AG09309 (cell line): ENCODE measurements at places on chromosomes 7 and 10.

GRCh38 chr10:80413271-80413996 is 5.1 kb downstream of the PRXL2A start:
- no peak for DNase-seq

- no peak for DNase-seq
Measured at GRCh38 chr10:116688241-116688711, 54.1 kb downstream of the HSPA12A start.

GRCh38 chr7:27389496-27389895 is 146.9 kb downstream of the EVX1 start:
- DNase-seq: no peak

GRCh38 chr10:110498087-110498981 is 627 bp downstream of the DUSP5 start:
- DNase-seq: no peak

DNA sequence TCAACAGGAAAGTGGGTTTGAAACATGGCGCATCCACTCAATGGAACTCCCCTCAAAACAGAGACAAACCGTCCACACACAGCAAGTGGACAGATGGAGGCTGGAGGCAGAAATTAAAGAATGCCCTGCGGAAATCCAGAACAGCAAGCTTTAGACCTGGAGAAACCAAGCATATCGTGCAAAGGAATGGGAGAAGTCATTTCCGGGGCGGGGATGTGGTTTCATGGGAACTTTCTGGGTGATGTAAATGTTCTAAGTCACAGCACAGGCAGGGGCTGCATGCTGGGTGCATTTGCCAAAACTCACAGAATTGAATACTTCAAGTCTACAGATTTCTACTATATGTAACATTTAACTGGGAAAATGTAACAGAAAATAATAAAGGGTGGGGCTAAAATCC is 213.0 kb downstream of the PTPRN2 start:
- no peak for DNase-seq

DNA sequence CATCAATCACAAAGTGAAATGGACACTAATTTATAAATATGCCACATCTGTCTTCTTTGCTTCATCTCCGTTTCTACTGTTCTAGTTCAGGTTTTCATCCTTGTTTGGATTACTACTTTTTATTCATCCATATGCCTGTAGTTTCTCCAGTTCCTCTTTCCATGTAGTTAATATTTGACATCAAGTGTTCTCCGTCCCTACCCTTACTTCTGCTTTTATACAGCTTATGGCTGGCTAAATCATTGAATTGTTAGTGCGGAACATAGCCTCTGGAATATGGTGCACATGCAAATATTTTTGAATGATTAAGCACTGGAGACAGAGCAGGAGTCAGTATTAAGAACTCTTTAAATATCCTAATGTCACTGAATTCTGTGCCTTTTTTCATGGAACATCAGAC is 230.0 kb upstream of the PPP1R3A start:
- no peak for DNase-seq

DNA sequence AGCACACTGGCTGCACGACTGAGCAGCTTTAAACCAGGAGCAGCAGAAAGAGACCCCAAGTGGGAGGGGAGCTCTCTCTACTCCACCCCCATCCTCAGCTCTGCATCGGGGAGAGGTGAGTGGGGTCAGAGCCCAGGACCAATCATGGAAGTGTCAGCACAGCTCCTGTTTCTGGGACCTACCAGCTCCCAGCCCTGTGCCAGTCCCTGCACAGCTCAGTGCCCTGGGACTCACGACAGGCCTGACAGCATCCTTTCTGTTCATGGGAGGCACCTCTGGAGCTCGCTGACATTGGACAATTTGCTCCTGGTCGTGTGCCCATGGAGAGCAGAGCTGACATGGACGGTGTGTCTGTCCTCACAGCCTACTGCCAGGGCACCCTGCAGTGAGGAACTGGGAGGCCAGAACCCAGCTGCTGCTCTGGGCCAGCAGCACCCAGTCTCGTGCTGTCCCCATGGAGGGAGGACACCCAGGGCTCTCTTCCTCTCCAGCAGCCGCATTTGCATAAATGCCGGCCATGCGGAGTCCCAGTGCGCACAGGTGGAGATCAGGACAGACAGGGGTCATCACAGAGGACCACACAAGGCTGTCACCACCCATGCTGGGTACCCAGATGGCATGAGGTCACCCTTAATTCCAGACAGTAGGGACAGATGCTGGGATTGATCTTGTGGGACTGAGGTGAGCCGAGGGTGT is 45.9 kb upstream of the MSMB start:
- DNase-seq: no peak

DNA sequence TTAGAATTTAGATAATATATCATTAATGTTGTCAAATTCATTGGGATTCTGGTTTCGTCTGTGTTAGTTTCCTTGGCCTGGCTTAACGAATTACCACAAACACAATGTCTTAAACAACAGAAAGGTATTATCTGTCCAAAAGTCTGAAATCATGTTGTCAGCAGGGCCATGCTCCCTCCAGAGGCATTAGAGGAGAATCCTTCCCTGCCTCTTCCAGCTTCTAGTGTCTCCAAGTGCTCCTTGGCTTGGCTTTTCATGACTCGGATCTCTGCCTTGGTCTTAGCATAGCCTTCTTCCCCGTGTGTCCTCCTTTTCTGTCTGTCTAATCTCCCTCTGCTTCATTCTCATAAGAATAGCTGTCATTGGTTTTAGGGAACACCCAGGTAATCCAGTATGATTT is 482.5 kb downstream of the SEMA3D start:
- DNase-seq: no peak
